PC-9 (cell line): ENCODE measurements at places on chromosomes 6 and 20. TPM values are rescaled to one million over a fixed set of nuclear protein-coding genes. Genes with fewer than 3 reads are reported as not detected.

GRCh38 chr6:152329638-152330448 lies 307.3 kb downstream of the SYNE1 start:
- no peak for DNase-seq

DNA sequence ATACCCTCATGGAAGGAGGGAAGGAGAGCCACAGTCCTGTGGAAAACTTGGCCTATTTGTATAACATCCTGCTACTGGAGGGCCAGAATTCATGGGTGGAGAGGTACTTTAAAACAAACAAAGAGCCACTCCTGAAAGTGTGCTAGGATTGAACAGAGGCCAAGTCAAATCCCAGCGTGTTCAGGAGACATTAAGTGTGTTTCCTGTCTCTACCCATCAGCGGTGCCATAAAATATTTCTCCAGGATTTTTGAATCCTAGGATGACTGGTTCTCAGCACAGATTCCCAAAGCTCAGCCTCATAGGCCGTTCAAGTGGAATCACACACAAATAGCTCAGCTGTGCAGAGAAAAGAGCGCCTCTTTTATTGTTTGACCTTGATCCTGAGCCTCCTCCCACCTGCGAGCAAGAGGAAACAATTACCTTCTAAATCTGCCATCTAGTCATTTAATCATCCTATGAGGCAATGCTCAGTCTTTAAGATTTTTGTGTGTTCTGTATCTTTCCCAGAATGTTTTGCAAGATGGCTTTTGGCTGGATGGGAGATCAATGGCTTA lies 31.8 kb upstream of the RALGAPA2 start:
- DNase-seq = no peak

FAM110A gene
- total RNA-seq = 30.8 and 36.6 TPM in 2 replicates

- no peak for DNase-seq
Measured at GRCh38 chr6:19891451-19891850, 54.3 kb downstream of the ID4 start.

PRDM13 gene
- not detected in 2 replicates for total RNA-seq

DNA sequence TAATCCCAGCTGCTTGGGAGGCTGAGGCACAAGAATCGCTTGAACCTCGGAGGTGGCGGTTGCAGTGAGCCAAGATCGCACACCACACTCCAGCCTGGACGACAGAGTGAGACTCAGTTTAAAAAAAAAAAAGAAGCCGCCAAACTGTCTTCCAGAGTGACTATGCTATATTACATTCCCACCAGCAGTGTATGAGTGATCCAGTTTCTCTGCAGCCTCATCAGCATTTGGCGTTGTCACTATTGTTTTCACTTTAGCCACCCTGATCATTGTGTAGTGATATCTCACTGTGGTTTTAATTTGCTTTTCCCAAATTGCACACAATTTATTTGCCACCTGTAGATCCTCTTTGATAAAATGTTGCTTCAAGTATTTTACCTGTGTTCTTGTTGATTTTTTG lies 6.0 kb upstream of the AKAP12 start:
- no peak for DNase-seq

GABRR2 gene
- total RNA-seq = 0.52 TPM in 1 of 2 replicates, not detected in the other

DNA sequence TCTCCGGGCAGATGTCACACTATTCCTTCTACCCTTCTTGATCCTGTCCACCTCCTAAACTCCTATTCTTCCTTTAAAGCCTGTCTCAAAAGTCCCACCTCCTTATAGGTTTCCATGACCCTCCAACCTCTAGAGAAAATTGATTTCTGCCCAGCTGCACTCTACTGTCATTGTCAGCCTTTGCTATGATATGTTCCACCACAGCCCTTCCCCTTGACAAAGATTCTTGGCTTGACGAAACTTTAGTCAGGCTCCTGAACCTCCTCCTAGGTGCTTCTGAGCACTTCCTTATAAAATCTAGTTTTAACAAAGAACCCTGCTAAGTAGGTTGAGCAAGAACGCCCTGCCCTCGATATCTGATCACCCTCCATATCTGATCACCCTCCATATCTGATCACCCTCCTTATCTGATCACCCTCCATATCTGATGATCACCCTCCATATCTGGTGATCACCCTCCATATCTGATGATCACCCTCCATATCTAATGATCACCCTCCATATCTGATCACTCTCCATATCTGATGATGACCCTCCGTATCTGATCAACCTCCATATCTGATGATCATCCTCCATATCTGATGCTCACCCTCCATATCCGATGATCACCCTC lies 103.2 kb downstream of the RIN2 start:
- DNase-seq = no peak

- DNase-seq = peak; percentile 38
Measured at GRCh38 chr6:14211562-14211942, 94.0 kb downstream of the CD83 start.

FUT9 gene
- 5.2 and 6.9 TPM in 2 replicates for total RNA-seq

DNA sequence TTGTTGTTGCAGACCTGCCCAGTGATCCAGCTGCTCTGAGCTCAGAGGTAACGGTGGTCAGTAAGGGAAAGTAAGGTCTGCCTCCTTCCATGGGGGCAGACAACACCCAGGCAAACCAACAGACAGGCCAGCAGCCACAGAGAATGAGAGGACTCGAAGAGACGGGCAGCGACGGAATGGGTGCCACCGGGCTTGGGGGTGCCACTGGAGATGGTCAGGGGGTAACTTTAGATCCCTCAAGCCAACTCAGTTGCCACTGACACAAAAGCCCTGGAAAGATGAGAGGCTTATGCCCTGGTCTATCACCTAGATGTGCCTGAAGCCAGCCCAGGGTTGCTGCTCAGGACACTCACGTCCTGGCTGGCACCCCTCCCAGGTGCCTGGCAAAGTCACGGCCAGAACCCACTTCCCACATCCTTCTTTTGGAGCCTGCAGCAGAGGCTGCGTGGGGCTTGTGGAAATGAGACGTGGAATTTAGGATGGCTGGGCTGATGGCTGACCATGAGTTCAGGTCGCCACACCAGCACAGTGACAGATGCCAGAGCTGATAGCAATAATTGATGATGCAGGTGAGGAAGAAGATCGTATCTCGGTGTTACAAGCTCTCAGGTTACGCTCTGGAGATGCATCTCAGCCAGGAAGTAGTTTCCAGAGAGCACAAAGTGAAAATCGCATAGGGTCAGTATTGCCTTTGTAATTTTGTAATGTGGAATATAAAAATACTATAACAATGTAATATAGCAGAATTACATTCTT lies 209.1 kb downstream of the SYNDIG1 start:
- DNase-seq = no peak
